ENCODE measurements at places on chromosomes 1 and 21.

GRCh38 chr21:46569081-46569480 lies 35.8 kb downstream of the S100B start:
- no peak for DNase-seq

DNA sequence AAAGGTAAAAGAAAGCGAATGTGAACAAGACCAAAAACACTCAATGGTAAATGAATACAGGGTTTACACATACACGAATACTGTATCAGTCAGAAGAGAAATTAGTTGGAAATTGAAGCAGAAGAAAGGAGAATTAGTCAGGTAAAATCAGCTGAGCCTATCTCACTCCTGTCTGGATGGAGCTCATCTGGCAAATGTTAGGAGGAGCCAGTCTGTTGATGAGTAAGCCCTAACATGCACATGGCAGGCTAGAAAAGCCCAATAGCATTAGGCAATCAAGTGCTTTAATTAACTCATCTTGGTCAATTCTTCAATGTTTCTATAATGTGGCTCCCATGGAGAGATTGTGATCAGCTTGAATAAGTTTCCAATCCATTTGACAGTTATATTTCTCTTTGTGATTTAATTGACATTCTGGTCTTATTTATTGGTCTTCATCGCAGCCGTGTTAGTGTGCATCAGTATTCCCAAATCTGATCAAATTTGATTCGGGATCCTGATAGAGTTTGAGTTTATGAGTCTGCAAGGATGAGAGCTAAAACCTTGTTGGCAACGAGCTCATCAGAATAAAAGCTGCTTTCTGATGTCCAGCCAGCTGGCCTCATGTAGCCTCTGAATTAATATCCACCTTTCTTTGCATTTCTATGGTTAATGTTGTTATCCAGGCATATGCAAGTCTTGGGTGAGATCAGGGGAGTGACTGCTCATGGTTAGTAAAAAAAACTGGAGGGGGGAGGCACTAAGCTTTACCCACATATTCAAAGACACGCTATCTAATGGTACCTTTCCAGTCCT lies 22.1 kb upstream of the KCNA10 start:
- no peak for DNase-seq

- DNase-seq = no peak
Measured at GRCh38 chr21:45384656-45385548, 20.1 kb upstream of the COL18A1 start.

- DNase-seq = no peak
Measured at GRCh38 chr1:9350013-9350908, 57.6 kb downstream of the SPSB1 start.

GRCh38 chr1:218078916-218079315 lies 206.2 kb upstream of the RRP15 start:
- DNase-seq = no peak

- DNase-seq = no peak
Measured at GRCh38 chr1:64956733-64957441, 9.5 kb downstream of the JAK1 start.

Measured in stimulated activated CD8-positive, alpha-beta memory T cell treated with anti-CD3 and anti-CD28 coated beads, Interleukin-2, amount 100 ng/mL, for 1 hour (primary cell).